Smooth muscle cell of trachea (primary cell): ENCODE measurements at places on chromosomes 2 and 18. TPM values are rescaled to one million over a fixed set of nuclear protein-coding genes. Genes with fewer than 3 reads are reported as not detected.

Gene STAM2
- 41.4 and 60.1 TPM in 2 replicates for total RNA-seq

Gene IL1F10
- total RNA-seq = not detected in 2 replicates

Gene MOGAT1
- not detected in 2 replicates for total RNA-seq

Gene MAP3K19
- not detected in 2 replicates for total RNA-seq

Gene ACTR3
- total RNA-seq = 219 and 340 TPM in 2 replicates

Gene IL36G
- not detected in 2 replicates for total RNA-seq

Gene RAB27B
- total RNA-seq = 1.0 and 2.0 TPM in 2 replicates

Gene IL18R1
- 0.44 and 0.66 TPM in 2 replicates for total RNA-seq

Gene PDIA6
- total RNA-seq = 488 and 549 TPM in 2 replicates

Gene COLEC12
- 122 and 177 TPM in 2 replicates for total RNA-seq

Gene EXOC6B
- 27.1 and 33.2 TPM in 2 replicates for total RNA-seq

Gene MBP
- total RNA-seq = 3.8 and 14.4 TPM in 2 replicates

Gene CTDSP1
- 53.4 and 88.0 TPM in 2 replicates for total RNA-seq

Gene CDK5R2
- total RNA-seq = under 0.01 and 0.17 TPM in 2 replicates

Gene TRAK2
- 53.4 and 66.8 TPM in 2 replicates for total RNA-seq
